ENCODE measurements at places on chromosomes 2 and 18.

GRCh38 chr2:215652388-215652787, 216.5 kb upstream of the FN1 start:
- no peak for DNase-seq

GRCh38 chr2:135840601-135841000, 3.6 kb upstream of the LCT start:
- peak; percentile 27 for DNase-seq

DNA sequence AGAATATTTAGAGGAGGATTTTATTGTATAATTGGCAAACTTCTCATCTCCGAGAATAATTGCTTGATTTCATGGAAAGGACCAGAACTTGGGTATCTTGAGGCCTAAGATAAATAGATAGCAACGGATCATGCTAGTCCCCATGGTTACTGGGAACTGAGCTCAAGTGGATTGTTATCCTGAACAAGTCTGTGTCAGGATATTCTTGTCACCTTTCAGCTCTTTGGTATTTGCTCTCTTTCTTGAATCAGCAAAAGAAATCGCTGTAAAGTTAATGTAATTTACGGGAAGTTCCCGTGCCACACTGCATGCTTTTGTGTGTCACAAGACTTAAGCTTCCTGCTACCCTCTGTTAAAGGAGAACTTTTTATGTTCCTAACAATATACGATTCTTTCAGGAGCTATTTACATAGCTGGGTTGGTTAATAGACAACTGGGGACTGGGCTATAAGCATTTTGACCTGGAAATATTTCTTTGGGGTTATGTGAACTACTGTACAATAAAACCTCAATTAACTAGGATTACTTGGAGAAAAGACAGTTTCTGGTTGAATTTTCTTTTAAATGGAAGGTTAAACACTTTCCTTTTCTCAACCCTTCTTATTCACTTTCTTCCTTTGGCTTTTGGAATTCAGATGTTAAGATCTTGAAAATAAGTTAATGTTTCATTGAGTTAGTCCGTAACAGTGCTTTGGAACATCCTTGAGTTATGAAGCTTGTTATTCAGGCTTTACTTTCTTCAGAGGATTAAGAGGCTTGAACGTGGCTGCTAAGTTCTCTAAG, 151.2 kb downstream of the FMNL2 start:
- peak; percentile 41 for DNase-seq

- no peak for DNase-seq
Observed at GRCh38 chr2:39703181-39703872, 37.6 kb downstream of the TMEM178A start.

GRCh38 chr18:46562674-46563192, 94.3 kb downstream of the LOXHD1 start:
- DNase-seq: no peak

DNA sequence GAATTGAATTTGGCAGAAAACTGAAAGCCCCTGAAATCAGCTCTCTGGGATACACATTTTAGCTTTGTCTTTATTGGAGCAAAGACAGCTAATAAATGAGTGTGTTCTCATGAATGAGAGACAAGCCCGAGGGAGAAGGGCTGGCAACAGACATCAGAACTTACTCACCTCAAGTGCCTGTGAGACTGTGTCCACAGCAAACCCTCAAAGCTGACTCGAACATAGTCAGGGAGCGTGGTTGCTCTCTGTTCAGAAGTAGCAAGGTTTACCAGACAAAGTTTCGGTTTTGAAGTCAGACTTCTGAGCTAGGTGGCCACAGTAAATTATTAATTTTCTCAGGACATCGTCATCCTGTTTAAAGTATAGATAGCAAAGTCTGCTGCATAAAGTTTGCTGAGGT, 207.9 kb downstream of the CMPK2 start:
- no peak for DNase-seq

GRCh38 chr2:236775511-236775910, 205.9 kb downstream of the ACKR3 start:
- DNase-seq: peak; percentile 71

DNA sequence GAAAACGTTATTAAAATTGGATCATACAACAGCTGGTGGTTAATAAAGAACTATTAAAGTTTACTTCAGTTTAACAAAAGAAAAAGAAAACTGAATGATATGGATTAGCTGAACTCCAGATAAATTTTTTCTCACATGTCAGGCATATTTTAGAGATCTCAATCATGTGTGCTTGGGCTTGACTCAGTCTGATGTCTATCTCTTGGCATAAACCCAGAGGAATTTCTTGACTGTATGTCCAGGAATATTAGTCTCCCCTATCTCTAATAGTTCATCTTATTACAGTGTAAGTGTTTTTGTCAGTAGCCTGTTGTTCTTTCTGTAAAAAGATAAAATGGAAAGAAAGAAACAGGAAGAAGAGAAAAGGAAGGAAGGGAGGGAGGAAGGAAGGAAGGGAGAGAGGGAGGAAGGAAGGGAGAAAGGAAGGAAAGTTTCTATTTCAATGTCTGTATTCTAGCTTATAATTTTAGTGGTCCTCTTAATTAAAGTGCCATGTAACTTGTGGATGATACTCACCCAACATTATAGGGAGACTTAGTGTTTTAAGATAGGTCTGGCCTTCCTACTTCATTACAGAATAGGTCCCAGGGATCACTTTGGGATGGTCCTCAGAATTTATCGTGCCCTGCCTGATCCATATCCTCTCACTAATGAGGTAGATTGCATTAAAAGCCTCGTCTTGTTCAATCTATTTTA, 99.7 kb upstream of the UGP2 start:
- DNase-seq: peak; percentile 20

DNA sequence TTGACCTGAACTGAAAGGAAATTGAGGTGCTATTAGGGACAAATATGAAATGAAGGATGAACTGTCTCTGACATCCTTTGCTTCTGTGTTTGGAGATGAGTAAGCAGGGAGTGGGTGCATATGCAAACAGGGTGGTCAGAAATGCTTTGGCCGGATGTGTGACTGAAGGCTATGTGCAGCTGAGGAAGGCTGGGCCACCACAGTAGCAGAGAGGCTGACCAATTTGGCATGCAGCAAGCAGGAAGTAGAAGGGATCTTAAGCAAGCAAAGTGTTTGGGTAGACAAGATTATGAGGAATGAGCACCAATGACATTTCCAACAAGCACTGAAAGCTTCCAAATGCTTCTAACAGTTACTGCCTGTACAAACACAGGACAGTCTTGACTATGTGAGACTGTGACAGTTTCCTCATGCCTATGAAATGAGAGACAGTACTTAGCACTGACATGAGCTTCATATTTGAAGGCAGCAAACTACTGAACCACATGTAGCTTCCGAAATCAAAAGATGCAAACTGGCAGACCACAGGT, 3.3 kb upstream of the ACTR3 start:
- DNase-seq: peak; percentile 28

DNA sequence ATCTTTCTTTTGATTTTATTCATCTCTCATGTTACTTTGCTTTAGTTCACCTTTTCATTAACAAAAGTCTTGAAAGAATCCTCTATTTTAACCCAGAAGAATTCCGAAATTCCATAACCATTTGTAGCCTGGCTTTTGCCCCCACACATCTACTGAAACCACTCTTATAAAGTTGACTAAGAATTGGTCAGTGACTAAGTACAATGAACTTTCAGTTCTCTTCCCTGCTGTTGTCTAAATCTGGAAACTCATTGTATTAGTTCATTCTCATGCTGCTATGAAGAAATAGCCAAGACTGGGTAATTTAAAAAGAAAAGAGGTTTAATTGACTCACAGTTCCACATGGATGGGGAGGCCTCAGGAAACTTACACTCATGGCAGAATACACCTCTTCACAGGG, 49.9 kb upstream of the PNPT1 start:
- no peak for DNase-seq

- DNase-seq: no peak
Observed at GRCh38 chr2:238563551-238563950, 136.8 kb downstream of the ASB1 start.

GRCh38 chr2:218046238-218046637, 22.8 kb upstream of the RUFY4 start:
- peak; percentile 79 for DNase-seq

DNA sequence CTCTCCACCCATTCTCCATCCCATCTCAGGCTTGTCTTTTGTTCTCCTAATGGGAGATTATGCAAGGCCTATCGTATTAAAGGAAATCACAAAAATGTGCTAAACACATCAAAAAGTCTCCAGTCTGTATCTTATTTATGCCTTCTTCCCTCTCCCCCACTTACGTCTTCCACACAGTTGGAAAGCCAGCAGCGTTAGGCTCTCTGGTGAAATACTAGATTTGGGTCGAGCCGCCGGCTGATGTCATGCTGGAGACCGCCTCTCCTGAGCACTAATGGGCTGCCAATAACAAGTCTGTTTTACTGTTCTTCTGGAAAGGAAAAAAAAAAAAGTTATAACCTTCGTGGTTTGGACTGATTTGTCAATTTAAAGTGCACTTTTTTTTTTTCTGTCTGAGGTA, 182.7 kb upstream of the SIX2 start:
- DNase-seq: no peak

DNA sequence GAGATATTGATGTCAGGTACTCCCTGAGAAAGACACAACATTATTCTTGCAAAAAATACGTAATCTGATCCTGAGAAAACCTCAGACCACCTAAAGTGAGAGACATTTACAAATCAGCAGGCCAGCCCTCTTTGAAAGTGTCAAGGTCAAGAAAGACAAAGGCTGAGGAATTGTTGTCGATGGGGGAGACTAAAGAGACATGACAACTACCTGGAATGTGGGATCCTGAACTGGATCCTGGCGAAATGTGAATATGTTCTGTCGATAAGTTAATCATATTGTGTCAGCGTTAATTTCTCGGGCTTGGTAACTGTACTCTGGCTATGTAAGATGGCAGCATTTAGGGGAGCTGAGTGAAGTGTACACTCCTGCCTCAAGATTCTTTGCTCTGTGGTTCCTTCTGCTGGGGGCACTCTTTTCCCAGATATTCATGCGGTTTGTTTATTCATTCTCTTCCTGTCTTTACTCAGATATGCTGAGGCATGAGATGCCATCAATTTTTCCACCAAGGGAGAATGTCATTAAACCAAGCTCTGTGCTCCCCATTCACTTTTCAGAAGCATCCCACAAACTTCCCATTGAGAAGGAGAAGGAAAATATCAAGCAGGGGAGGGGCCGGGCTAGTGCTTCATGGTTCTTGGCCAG, 154.9 kb downstream of the CAPN13 start:
- no peak for DNase-seq

GRCh38 chr2:220847589-220847988, 724.5 kb downstream of the EPHA4 start:
- DNase-seq: peak; percentile 63

DNA sequence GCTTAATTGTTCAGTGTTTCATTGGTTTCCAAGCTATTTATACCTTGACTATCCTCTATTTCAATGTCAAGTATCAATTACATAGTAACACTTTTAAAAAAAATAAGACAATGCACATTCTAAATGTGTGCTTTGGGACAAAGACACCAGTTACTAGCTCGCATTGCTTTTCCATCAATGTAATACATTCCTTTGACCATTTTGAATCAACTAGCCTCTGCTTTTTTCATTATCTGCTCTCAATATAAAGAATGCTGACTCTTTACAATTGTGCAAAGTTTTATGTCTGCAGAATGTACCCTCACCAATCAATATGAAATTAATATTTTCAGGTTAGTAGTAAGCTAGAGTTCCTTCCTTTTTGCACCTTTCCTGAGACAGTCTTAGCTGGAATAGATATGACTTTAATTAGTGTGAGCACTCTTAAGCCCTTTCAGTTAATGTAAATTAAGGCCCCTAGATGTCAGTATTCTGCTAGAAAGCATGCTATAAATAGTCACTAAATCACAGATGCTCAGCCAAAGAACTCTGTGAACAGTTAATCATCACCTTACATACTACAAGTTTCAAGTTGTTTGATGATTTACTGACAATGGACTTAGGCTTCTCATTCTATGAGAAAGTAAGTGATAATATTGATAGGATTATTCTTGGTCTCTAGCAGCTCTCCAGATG, 413.6 kb downstream of the PTH2R start:
- DNase-seq: no peak

DNA sequence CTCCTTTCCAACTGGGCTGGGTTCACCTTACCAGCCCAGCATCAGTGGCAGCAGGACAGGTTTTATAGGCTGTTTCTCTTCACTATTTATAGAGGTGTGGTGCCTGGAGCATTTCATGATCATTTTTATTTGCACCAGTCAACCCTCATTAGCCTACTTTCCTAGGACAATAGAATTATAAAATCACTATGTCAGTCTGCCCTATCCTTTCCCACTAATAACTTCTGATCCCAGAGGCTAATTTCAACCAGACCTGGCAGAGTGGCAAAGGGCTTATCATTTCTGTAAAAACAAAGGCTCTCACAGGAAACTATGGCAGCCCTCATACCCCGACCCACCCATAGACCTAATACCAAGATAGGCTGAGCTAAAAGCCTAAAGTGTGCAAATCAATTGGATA, 243.5 kb upstream of the TMEFF2 start:
- DNase-seq: no peak

DNA sequence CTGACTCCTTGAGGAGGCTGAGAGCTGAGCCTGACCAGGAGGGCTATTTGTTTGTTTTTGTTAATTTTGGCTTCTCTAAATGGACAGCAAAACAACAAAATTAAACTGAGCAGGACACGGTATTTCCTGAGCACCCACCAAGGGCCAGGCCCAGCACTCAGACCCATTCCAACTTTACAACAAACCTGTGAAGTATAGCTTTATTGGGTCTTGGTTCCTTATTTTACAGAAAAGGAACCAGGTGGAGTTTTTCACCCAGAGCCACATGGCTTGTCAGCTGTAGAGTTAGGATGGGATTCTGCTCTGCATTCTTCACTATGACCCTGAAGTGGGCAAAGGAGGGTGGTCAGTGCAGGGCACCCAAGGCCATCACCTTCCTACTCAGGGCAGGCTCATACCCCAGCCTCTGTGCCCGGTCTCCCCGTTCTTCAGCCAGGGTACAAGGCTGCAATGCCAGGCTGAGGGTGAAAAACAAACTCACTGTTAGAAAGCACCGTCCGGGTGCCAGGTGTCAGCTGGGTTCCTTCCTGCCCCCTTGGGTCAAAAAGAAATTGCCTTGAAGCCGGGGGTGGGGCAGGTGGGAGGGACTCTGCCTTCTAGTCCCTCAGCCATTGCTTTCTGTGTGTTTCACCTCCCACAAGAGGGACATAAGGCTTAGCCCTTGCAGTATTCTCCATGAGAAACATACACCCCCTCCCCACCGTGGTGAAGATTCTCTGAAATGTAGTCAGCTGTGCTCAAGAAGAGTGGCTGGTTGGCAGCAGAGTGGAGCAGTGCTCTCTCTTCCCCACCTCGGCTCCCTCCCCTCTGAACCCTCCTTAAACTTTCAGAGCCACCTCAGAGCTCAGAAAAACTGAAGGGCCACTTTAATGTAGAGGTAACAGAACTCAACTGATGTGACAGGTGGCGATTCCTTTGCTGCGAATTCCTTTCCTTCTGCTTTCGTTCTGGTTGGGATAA, 2.2 kb downstream of the PSD4 start:
- no peak for DNase-seq

DNA sequence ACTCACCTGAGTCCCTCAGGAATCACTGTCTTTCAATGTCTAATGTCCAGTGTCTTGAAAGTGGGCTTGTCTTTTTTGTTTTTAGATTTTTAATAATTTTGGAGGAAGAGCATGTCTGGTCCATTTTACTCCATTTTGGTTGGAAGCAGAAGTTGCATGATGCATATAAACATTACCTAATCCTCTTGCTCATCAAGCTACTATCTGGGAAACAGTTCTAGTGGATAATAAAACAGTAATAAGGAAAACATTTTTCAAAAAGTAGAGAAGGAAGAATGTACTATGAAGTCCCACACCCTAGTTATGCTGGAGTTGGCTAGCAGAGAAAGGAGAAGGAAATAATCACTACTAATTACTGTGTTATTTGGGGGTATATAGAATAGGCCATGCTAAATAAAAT, 263.7 kb downstream of the ETAA1 start:
- no peak for DNase-seq

GRCh38 chr2:234446404-234447076, 50.3 kb downstream of the ARL4C start:
- peak; percentile 69 for DNase-seq
